NCI-H1092 treated with DMSO at 0.1 percent for 48 hours (cell line): ENCODE measurements at places on chromosomes 3 and 15.

DNA sequence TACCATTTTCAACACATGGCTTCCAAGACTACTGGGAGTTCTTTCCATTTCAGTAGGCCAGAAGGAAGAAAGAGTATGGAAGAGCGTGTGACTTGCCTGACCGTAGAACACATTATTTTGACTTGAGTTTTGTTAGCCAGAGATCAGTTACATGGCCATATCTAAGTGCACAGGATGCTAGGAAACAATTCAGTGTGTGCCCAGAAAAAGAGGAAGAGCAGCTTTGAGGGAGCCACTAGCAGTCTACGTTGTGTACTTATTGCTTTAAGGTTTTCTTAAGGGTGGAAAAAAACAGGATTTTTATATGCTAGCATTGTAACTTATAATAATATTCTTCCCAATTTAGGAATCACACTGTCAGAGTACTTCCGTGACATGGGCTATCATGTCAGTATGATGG, 44.1 kb upstream of the GRAMD1C start:
- no peak for DNase-seq

GRCh38 chr15:63800739-63801138, 33.0 kb downstream of the HERC1 start:
- no peak for DNase-seq

GRCh38 chr3:42601896-42602581, 1.6 kb downstream of the NKTR start:
- no peak for DNase-seq

DNA sequence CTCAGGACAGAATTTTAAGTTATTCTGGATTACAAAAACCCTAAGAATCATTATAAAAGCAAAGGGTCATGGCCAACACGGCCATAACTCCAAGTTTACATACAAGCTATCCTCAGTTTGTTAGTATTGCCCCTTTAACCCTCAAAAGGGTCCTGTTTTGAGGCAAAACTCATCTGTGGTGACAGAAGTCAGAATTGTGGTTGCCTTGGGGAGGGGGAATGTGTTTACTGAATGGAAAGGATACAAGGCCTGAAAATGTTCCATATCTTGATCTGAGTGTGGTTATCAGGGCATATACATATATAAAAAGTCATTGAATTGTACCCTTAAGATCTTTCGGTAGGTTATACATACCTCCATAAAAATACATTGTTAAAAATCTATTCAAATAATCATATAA, 2.1 kb downstream of the SFMBT1 start:
- no peak for DNase-seq

- DNase-seq = no peak
Measured at GRCh38 chr3:17025594-17026139, 140.9 kb downstream of the PLCL2 start.

- no peak for DNase-seq
Measured at GRCh38 chr3:10223676-10224639, 24.3 kb upstream of the TATDN2 start.

DNA sequence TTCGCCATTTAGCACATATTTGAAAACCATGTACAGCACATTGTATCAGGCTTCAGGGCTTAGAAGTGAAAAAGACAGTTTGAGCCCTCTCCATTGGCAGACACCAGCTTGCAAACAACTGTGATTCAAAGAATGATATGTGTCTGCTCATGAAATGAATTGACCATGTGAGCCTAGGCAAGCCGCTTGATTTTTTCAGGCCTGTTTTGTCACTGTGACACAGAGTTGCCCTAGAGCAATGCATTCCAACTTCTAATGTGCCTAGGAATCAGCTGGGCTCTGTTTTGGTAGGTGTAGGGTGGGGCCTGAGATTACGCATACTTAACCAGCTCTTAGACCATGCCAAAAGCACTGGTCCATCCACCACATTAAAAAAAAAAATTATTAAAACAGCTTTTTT, 53.0 kb downstream of the ATP2C1 start:
- DNase-seq = no peak

- peak; percentile 82 for DNase-seq
Measured at GRCh38 chr15:92810418-92811138, 89.5 kb upstream of the CHD2 start.

DNA sequence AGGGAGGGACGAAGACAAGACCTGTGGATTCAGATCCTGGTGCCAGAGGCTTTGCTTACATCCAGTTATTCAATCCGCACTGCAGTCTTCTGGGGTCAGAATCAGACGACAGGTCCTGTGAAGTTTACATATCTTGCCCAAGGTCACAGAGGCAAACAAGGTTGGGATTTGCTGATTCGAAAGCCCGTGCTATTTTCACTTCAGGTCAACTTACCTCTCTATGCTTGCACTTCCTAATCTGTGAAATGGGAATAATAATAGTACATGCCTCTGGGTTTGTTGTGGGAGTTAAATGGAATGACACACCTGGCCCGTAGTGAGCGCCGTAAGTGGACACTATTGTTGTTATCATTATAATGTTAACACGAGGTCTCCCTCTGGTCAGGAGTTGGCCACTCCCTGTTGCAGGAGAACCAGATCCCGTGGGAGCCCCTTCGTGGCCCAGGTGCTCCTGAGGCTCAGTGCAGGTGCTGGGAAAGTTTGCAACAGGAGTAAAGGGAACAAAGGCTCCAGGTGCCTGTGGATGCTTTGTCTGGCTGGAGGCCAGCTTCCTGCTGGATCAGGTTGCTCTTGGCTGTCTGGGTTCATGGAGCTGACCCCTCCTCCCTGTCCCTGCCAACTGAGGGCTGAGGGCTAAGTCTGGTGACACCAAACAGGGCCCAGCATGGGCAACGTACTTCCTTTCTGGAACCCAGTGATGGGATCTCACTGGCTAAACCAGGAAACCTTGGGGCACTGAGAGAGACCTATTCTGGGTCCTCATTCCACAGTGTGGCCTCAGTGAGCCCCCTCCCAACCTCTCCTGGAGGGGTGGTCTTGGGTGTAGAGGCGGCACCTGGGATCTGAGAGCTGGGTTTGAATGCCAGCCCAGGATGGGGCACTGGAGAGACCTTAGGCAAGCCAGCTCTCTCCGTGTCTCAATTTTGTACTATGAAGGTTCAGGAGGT, 40.1 kb upstream of the SEMA4B start:
- peak; percentile 60 for DNase-seq

DNA sequence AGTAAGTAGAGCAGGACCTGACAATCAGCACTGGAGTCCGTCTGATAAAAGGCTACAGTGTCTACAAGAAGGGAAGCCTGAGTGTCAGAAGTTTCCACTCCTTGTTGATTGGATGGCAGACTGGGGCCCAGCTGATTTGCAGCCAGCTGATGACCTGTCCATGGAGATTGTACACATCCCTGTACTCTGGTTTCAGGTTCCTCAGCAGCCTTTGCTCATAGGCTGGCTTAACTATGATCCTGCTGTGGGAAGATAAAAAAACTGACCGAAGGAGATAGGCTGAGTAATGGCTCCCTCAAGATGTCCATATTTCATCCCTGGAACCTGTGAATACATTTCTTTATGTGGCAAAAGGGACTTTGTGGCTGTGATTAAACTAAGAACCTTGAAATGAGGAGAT, 11.7 kb upstream of the LACTB start:
- no peak for DNase-seq

- no peak for DNase-seq
Measured at GRCh38 chr15:82963471-82964341, 11.2 kb upstream of the HOMER2 start.

DNA sequence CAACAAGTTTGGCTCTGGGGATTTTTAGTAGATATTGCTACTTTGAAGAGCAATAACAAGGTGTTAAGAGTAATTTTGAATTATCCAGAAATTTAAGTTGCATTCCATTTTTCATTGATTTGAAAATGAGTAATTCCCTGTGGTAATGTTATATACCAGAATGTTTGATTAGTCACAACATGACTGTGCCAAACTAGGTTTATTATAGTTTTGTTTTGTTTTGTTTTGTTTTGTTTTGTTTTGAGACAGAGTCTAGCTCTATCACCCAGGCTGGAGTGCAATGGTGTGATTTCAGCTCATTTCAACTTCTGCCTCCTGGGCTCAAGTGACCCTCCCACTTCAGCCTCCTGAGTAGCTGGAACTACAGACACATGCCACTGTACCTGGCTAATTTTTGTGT, 40.7 kb downstream of the CNOT10 start:
- no peak for DNase-seq

DNA sequence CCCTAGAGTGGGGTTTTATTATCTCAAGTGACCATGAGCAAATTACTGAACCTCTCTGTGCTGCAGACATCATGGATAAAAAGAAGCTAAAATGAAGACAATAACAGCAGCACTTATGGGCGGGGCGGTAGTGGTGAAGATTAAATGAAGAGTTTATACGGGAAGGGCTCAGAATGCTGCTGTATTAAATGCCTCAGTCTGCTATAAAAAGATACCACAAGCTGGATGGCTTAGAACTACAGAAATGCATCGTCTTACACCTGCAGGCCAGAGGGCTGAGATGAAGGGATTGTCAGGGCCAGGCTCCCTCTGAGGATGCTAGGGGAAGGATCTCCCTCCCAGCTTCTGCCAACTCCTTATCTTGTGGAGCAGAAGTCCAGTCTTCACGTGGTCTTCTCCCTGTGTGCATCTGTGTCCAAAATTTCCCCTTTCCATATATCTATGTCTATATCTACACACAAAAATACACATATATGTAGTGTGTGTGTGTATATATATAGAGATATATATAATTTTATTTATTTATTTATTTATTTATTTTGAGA, 2.9 kb downstream of the ALG1L2 start:
- DNase-seq = no peak

DNA sequence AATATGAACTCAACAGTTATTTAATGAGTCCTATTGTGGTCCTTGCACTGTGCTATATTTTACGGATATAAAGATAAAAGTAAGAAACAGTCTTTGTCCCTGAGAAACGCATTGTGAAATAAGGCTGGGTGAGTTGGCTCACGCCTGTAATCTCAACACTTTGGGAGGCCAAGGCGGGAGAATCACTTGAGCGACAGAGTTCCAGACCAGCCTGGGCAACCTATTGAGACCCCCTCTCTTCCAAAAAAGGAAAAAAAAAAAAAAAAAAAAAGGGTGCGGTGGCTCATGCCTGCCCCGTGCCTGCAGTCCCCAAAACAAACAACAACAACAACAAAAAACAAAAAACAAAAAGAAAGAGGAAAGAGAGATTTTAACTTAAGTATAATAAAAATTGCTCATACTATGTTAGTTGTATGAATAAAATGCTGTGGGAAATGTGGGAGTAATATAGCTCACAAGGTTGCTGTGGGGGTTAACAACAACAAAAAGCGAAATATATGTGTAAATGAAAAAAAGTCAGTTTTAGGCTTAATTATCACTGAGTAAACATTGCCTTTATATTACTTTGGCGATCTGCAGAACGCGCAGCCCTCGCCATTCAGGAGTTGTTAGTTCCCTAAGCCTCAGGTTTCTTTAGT, 461 bp upstream of the FNDC3B start:
- no peak for DNase-seq

DNA sequence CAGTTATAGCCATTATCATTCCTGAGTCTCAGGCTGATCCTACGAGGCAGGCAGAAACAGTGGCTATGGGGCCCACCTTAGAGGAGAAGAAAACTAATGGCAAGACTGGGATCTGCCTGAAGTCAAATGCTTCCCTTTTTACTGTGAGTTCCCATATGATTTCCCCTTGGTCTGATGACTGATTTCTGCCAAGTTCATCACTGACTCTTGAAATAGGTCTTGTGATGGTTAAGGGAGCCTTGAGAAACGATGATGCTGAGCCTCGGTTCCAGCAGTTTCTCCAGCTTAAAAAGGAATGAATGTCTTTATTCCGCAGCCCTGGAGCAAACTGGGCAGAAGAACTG, 29.4 kb upstream of the LDHAL6B start:
- DNase-seq = no peak

GRCh38 chr15:92848852-92849598, 51.1 kb upstream of the CHD2 start:
- no peak for DNase-seq

DNA sequence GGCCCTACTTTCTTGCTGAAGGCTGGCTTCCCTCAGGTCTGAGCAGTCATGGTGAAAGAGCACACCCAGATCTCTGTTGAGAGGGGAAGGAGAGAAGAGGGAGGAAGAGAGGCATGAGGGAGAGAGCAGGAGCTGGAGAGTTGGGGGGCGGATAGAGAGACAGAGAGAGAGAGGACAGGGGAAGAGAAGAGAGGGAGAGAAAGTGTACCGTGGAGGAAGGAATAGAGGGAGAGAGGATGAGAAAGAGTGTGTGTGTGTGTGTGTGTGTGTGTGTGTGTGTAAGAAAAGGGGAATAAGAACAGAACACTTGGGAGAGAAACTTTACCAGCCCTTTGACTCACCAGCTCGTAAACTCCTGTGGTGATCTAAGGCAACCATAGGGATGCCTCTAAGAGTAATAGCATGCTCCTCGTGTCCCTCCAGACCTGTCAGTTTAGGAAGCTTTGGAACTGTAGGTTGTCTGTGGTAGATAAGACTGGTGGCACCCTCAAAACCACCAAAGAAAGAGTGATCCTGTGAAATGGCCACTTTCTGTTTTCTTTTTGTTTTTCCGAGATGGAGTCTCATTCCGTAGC, 18.2 kb downstream of the ZNF592 start:
- no peak for DNase-seq

GRCh38 chr3:77236118-77236517, 196.2 kb downstream of the ROBO2 start:
- no peak for DNase-seq

DNA sequence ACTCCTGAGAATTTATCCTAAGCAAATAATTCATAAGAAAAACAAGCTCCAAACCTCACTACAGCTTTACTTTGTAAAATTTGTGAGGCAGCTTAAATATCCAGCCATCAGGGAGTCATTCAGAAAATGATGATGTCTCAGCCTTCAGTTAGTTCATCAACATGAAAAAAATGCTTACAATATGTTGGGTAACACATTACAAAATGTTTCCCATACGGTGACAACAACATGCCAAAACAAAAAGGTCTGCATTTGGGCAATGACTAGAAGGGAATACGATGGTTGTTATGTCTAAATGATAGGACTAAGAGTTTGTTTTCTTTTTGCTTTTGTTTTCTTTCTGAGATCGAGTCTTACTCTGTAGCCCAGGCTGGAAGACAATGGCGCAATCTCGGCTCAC, 47.0 kb upstream of the CFAP161 start:
- no peak for DNase-seq

- DNase-seq = no peak
Measured at GRCh38 chr3:124696006-124696405, 34.2 kb upstream of the UMPS start.

- DNase-seq = no peak
Measured at GRCh38 chr15:95269242-95270183, 1038.2 kb downstream of the MCTP2 start.

GRCh38 chr3:187107989-187108388, 31.3 kb downstream of the RPL39L start:
- no peak for DNase-seq

GRCh38 chr3:159257954-159258353, 456.1 kb downstream of the MFSD1 start:
- DNase-seq = no peak

DNA sequence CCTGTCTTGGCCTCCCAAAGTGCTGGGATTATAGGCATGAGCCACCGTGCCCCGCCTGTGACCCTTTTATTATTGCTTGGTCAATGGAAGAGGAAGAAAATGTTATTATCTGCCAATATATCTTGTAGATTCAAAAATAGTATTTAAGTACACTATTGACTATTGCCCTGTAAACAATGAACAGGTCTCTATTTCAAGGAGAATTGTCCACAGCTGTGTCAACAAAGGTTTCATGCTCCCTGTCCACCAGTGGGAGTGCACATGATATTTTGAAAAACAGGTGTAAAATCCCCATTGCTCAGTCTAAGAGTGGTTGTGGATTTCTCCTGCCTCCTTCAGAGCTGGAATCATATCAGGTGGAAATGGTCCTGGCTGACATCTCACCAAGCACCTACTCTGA, 36.5 kb upstream of the IGF1R start:
- DNase-seq = no peak

- peak; percentile 1 for DNase-seq
Measured at GRCh38 chr3:145939431-145939830, 221.6 kb downstream of the PLOD2 start.
